Aortic smooth muscle cell (primary cell): ENCODE measurements at places on chromosomes 5 and 9. TPM values are rescaled to one million over a fixed set of nuclear protein-coding genes. Genes with fewer than 3 reads are reported as not detected.

The CDH9 gene
- total RNA-seq, result not detected in 2 replicates

The RELL2 gene
- 1.5 TPM in 2 replicates for total RNA-seq

The IRX2 gene
- total RNA-seq, result 0.62 and 3.7 TPM in 2 replicates

The PCDHA7 gene
- 0.13 and 0.37 TPM in 2 replicates for total RNA-seq

The TUBB4B gene
- total RNA-seq, result 144 and 225 TPM in 2 replicates

The LCN10 gene
- total RNA-seq, result not detected in 2 replicates

The CDHR2 gene
- total RNA-seq, result not detected in 2 replicates

The MRPL22 gene
- 22.0 and 25.5 TPM in 2 replicates for total RNA-seq

The SLC4A9 gene
- not detected in 2 replicates for total RNA-seq

The NR2F1 gene
- total RNA-seq, result 4.8 and 5.2 TPM in 2 replicates

The PARP8 gene
- total RNA-seq, result 17.3 and 23.4 TPM in 2 replicates

The PTPRD gene
- 4.0 and 13.8 TPM in 2 replicates for total RNA-seq

The APC gene
- 55.0 and 66.3 TPM in 2 replicates for total RNA-seq

The GRIA1 gene
- total RNA-seq, result 1.7 and 6.0 TPM in 2 replicates

The SLC6A3 gene
- not detected in 2 replicates for total RNA-seq

The BNC2 gene
- 11.9 and 12.3 TPM in 2 replicates for total RNA-seq

The SIL1 gene
- 83.8 and 86.5 TPM in 2 replicates for total RNA-seq

The NEURL1B gene
- total RNA-seq, result 3.4 and 6.2 TPM in 2 replicates

The WHRN gene
- total RNA-seq, result 0.25 and 0.53 TPM in 2 replicates

The RAD50 gene
- 32.2 and 44.0 TPM in 2 replicates for total RNA-seq

The PCSK1 gene
- total RNA-seq, result 0.81 and 2.2 TPM in 2 replicates

The SLC46A2 gene
- not detected in 2 replicates for total RNA-seq

The TSSK1B gene
- under 0.01 and 0.13 TPM in 2 replicates for total RNA-seq

The PRXL2C gene
- 30.9 and 37.6 TPM in 2 replicates for total RNA-seq
